Activated CD4-positive, alpha-beta T cell treated with anti-CD3 and anti-CD28 coated beads, Interleukin-2, Interleukin-6, amounts not matched to agents 100 ng/mL and 50 ng/mL, durations not matched to agents 16 hours and 8 hours (primary cell): ENCODE measurements at places on chromosomes 2 and 18.

DNA sequence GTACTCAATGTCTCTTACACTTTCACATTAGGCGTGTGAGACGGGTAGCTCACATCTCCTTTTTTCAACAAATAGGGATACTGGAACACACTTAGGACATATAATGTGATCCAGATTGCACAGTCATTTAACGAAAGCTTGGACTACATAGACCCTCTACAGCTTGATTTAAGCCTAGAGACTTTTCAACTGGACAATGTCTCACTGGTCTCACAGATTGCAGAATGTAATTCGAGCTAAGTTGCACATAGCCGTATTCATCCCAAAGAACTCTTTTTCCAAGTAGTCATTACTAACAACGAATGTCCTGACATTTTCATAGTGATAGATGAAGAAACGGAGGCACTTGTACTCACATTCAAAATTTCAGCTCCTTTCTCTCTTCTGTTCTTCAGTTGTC lies 612.1 kb downstream of the ZEB2 start:
- no peak for DNase-seq

GRCh38 chr2:44077942-44078511 lies 82.2 kb upstream of the LRPPRC start:
- DNase-seq: no peak

DNA sequence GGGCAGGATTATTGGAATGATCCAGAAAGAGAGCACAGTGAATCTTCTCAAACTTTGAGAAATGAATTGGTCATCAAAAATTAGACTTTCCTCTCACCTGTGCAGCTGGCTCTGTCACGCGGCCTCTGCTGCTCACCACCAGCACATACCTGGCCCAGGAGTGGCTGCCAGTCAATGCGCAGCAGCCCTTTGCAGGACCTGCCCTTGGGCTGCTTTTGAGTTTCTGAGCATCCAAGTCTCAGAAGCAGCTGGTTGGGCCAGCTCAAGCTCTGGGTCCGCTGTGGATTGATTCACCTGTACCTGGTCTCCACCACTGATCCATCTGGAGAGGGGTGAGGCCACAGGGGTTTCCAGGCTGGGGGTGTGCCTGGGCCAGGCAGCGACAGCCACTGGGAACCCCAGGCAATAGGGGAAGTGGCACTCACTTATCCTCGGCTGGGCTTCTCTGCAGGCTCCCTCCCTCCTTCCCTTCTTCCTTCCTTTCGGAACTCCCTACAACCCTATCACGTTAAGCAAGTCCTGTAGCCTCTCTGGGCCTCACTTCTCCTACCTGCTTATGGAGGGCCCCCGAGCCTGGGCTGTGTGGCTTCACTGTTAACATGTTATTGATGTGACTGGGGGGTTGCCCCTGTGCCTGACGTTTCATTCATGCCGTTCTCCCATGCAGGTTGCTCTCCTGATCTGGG lies 48.1 kb downstream of the SH3BP4 start:
- no peak for DNase-seq

DNA sequence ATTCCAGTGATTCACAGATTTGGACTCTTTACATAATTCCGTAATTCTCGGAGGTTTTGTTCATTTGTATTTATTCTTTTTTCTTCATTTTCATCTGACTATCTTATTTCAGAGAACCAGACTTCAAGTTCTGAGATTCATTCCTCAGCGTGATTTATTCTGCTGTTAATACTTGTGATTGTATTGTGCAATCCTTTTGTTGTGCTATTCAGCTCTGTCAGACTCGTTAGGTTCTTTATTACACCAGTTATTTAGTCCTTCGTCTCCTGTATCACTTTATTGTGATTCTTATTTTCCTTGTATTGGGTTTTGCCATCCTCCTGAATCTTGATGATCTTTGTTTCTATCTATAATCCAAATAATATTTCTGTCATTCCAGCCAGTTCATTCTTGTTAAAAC lies 529.3 kb upstream of the LRRTM4 start:
- no peak for DNase-seq

DNA sequence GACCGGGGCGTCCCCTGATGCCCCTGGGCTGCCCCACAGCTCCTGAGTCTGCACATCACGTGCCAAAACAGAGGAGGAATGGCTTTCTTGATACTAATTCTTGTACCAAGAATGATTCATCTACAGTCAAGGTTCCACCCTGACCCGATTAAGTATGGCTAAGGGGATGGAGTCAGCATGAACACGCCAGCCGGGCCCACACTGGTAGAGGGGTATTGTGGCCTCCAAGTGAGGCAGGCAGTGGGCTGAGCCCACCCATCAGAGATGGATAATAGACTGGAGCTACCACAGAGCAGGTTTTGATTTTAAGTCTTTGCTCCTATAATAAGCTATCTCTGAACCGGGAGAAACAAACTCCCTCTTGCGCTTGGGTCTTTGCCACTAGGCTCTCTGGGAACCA lies 17.9 kb upstream of the GNAL start:
- DNase-seq: no peak

- no peak for DNase-seq
Observed at GRCh38 chr18:32175265-32175664, 14.6 kb upstream of the MEP1B start.

GRCh38 chr2:190443778-190444481 lies 35.8 kb downstream of the MFSD6 start:
- no peak for DNase-seq

GRCh38 chr18:55073834-55074233 lies 114.6 kb upstream of the CCDC68 start:
- no peak for DNase-seq

- DNase-seq: no peak
Observed at GRCh38 chr2:42274863-42275262, 86.2 kb downstream of the COX7A2L start.

DNA sequence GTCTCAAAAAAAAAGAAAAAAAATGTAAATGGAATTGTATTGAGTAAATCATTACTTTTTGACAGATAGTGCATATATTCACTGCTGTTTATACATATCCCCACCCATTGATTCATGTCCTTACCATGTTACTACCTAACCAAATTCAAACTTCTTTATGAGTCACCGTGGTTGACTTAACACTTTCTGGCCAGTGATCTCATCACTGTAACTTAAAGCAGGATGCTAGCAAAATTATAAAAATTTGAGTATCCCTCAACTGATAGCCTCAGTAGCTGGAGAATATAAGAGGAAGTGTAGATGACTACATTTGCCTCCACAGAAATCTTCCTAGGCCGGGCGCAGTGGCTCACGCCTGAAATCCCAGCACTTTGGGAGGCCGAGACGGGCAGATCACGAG lies 13.4 kb downstream of the CNOT9 start:
- DNase-seq: peak; percentile 73

DNA sequence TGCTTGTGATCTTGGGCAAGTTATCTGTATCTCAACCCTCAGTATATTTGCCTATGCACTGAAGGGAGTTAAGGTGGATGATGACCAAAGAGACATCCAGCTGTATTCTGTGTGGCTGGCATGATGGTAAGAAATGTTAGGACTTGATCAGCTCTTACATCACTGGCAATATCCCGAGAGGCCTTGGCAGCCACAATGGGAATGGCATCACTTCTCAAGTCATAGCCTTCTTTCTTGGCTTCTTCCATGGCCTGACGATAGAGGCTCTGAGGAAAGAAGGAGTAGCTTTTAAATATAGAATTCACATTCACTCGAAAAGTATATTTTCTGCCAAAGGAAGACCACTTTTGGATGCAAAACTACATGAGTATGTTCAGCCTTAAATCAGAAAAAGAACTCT lies 113.5 kb downstream of the NEB start:
- no peak for DNase-seq

DNA sequence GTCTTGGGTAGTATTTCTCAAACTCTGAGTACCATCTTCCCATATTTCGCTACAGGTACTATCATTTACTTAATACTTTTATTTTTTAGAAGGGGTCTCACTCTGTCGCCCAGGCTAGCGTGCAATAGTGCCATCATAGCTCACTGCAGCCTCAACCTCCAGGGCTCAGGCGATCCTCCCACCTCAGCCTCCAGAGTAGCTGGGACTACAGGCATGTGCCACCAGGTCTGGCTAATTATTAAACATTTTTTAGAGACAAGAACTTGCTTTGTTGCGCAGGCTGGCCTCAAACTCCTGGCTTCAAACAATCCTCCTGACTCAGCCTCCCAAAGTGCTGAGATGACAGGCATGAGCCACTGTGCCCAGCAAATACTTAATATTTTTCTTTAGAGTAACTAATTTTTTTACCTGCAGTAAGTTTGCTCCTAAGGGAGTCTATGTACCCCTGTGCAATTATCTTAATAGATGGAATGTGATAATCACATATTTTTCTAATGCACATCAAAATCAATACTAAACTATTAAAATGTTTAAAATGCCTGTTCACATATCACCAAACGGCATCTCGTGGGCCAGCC lies 100.6 kb upstream of the ST3GAL5 start:
- DNase-seq: no peak

DNA sequence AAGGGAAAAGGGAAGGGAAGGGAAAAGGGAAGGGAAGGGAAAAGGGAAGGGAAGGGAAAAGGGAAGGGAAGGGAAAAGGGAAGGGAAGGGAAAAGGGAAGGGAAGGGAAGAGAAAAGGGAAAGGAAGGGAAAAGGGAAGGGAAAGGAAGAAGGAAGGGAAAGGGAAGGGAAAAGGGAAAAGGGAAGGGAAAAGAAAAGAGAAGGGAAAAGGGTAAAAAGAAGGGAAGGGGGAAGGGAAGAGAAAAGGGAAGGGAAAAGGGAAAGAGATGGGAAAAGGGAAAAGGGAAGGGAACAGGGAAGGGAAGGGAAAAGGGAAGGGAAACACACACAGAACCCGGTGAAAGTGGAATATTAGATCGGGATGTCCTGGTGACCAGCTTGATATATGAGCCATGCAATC lies 40.8 kb downstream of the EIPR1 start:
- no peak for DNase-seq

DNA sequence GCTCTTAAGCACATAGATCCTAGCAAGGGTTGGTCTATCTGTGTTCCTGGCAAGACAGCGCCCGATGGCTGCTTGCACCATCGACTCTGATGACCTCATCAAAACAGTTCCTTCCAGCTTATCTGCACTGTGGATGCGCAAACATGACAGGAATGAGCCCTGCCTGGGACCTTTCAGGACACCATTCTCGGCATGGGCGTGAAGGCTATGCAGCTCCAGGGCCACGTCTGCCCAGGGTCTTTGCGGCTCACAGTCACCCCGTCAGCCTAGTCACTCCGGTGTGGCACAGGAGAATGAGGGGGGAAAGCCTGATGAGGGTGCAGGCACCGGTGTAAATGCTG lies 147.8 kb upstream of the TWIST2 start:
- DNase-seq: no peak

DNA sequence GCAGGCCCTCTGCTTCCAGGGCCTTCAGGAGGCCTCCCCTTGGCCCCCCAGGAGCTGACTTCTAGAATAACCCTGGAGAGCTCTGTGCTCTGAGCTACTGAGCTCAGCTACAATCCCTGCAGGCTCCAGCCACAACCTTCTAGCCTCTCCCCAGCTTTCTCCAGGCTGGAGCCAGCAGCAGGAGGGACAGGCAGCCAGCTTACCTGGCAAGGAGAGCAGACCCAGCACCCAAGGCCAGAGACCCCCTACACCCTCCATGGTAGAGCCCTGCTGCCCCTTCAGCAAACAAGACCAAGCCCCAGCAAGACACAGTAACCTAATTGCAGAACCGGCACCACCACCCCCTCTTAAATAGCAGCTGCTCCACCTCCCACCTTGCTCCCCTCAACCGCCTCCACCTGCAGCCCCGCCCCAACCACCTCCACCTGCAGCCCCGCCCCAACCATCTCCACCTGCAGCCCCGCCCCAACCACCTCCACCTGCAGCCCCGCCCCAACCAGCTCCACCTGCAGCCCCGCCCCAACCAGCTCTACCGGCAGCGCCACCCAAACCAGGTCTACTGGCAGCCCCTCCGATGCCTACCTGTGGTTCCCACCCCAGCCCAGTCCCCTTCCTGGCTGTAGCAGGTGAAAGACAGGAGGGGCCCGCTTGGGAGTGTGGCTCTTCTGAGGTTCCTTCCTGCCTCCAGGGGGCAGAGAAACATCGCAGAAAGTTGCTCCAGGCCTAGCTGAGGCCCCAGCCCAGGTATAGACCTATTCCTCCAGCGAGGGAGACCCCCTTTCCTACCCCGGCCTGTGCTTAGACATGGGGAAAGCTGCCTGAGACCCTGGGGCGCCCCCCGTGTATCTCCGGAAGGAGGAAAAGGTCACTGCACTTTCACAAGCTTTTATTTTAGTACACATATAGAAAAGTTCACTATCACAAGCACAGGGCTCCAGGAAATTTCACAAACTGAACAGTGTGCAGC lies at the start of gene ASTL:
ASTL (minus strand) TSS at position 324 of the 967 bp plus-strand sequence; CDS start at position 258, 66 bp downstream.
- peak; percentile 63 for DNase-seq

DNA sequence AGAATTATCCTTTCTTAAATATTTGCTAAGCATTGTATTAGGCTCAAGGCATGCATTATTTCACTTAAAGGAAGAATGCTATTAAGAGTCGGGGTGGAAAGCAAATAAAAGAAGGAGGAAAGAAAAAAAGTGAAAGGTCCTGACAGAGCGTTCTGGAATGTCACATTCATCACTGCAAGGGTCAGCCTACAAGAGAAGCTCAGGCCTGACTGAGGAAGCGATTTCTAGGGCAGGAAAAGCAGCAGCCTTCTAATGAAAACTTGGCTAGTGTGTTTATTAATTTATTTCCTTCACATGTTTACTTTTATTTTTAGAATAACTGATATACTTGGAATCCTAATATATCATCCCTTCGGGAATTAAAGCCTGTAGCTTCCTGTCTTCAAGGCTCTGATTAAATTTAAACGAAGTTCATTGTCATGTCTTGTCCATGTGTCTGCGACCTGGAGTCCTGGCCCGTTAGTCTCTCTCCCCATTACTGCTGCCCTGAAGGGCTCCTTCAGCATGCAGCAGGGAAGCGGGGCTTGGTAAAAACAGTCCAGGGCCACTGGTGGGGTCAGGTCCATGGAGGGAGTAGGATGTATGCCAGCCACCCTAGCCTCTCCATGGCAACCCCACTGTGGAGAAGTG lies 119.2 kb upstream of the CCDC68 start:
- DNase-seq: no peak

DNA sequence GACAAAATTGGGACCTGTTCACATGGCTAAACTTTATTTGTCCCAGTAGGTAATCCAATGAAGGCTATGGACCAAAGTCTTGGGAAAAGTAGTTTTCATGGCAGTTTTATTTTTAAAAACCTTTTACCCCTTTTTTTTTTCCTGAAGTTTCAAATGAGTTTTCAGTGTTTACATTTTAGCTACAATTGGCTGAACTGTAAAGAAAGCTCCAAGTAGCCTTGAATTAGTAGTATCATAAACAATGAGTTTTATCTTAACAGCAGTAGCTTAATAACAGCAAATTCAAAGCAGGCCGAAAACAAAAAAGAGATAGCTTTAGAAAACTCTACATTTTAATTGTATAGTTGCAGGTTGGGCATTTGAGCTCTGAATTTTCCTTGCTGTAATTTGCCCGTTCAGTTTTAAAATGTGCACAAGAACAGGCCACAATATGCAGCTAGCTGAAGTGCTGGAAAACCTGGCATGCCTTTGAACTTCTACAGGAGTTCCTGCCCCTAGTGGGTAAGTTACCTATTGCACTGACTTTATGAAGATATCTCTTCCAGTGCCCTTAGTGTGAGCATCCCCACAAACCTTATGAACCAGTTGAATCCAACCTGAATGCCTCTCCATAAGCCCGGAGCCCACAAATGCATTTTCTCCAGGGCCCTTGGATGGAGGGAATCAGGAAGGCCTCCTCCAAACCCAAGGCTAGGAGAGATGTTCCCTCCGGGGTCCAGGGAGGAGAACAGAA lies 106.7 kb downstream of the XRCC5 start:
- DNase-seq: no peak

- DNase-seq: no peak
Observed at GRCh38 chr2:228731517-228731916, 539.6 kb downstream of the PID1 start.
